ENCODE measurements at places on chromosomes 1 and 21.

DNA sequence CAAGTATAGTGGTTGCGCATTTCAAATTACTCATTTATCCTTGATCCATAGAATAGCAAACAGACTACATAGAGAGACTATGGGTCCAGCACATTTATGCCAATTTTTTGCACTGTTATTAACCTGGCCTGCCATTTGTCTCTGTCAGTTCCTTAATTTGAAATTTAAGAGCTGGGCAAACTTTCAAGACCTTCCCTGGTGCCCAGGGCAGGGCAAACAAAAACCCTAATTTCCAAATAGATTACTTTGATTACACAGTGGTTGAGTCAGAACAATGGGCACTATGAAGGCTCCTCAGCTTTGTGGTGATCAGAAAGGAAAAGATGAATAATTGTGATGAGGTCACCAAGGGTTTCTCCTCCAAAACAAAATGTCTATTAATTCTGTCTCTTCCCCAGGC is 80.6 kb downstream of the TNFSF18 start:
- no peak for DNase-seq

GRCh38 chr1:200542162-200542561 is 78.4 kb downstream of the KIF14 start:
- no peak for DNase-seq

DNA sequence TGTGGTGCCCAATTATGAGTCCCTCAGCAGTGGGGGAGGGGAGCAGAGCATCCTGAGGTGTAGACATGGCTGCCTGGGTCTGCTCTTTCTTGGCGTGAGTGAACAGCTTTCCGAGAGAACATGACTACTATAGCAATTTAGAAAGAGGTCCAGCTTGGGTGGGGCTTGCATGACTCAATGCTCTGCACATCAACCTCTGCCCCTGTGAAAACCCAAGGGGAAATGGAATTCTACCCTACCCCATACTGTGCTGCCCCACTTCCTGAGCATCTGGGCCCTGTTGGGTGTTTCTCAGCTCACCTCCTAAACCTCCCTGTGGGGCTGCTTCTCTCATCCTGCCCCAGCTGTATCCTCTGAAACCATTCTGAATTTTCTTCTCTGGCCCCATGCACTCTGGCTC is 8.2 kb upstream of the AZIN2 start:
- DNase-seq, result no peak

- DNase-seq, result peak; percentile 37
Observed at GRCh38 chr1:11704194-11704529, 12.7 kb downstream of the DRAXIN start.
